ENCODE measurements at places on chromosomes 6 and 20.

DNA sequence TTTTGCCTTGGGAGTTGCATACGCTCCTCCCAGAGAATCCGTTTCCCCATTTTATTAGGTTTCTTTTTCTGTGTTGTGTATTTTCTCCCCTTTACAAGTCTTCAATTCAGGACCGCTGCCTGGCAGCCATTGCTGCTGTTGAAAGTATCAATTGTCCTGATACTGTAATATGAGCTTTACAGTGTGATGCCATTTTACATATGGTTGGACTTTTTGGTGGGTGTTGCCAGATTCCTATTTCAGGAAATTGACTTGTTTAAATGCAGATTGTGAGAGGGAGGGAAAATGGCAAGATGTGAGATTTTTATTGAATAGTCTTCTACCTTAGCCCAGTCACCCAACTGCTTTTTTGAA, 1.2 kb downstream of the PANK2 start:
- DNase-seq: no peak

- DNase-seq: no peak
These were observed 120.1 kb upstream of the PTPN1 start for GRCh38 chr20:50389808-50390684.

GRCh38 chr6:153062516-153062915, 60.0 kb upstream of the MTRF1L start:
- no peak for DNase-seq

DNA sequence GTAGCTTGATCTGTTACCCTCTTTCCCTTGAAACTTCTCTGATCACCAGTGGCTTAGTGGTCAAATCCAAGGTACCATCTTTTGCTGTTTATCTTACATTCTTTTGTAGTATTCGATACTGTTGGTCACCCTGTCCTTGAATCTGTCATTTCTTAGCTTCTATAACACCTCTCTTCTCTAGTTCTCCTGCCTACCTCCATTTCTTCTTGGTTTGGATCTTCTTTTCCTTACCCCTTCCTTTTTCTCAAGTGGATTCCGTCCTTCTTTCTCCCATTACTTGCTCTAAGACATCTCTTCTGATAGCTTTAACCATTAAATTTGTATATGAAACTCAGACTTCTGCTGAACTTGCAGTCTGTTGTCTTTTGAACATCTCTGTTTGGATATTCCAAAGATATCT, 39.9 kb downstream of the QKI start:
- DNase-seq: no peak

DNA sequence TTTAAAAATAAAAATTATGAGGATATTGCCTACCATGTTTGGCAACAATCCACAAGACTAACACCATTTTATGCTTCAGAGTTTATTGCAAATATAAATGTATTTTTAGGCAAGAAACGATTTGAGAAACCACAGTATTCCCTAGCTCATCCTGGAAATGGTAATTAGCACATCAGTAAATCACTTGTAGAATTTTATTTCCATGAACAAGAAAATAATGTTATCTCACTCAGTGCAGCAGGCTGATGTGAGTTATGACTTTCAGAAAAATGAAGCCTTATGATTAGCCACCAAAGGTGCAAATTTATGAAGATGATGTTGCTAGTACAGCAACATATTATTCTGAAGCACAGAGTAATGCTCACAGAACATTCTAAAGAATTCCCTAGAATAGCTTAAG, 127.7 kb upstream of the GJE1 start:
- no peak for DNase-seq

DNA sequence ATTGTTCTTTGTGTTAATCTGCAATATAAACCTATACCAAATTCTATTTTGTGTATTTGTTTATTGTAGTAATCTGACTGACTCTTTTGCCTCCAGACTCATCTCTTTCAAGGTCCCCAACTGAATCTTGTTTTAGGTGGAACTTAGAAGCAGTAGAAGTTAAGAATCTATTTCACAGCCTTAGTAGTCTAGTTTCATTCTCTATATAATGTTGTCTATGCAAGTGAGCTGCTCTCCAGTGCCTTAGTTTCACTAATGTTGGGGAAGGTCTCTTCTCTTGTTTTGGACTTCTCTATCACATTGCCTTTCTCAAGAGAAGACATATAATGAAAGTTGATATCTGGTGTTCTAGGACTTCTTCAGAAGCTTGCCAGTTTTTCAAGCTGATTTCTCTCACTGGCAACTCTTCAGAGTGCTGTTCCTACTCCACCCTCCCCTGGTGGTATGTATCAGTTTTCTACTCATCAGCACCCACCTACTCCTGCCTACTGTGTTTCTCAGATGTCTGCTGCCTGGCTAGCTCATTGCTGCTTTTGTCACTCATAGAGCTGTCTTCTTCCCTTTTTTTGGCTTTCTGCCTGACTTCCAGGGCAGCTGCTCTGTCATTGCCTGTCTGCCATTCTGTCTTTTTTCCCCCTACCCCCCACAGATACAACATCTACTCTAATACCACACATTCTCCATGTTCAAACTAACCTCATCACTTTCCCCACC, 82.1 kb downstream of the PTPRA start:
- no peak for DNase-seq

GRCh38 chr6:1079525-1079924, 232.4 kb upstream of the FOXQ1 start:
- DNase-seq: no peak

DNA sequence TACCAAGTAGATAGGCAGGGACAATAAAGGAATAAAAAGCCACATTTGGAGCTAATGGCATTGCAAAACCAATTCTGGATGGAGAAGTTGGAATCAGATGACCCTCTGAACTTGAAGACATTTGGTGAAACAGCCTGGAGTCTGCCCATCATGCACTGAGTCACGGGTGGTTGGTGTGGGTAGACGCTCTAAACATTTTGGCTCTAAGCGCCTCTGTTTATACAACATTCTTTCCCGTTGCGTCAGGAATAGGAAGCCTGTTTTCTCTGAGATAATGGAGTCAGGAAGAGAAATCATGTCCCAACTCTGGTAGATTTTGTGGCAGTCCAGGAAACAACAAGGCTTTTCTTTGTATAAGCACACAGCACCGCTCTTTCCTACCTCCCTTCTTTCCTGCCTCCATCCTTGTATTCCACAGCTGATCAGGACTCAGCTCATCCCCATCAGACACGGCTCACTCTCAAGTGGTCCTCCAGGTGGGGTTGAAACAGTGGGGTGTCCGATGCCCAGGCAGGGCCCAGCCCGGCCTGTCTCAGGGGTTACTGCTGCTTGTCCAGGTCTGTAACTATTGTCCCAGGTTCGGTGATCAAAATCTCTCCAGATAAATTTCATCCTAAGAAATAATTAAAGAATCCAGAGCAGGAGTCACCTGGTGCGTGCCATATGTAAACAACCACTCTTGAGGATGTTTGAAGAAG, 12.1 kb upstream of the RAMACL start:
- no peak for DNase-seq

GRCh38 chr6:159104163-159104925, 59.6 kb upstream of the TAGAP start:
- DNase-seq: peak; percentile 72
